ENCODE measurements at places on chromosomes 7 and 10.

- peak; percentile 65 for DNase-seq
Observed at GRCh38 chr7:34060196-34060947, 155.0 kb downstream of the BMPER start.

DNA sequence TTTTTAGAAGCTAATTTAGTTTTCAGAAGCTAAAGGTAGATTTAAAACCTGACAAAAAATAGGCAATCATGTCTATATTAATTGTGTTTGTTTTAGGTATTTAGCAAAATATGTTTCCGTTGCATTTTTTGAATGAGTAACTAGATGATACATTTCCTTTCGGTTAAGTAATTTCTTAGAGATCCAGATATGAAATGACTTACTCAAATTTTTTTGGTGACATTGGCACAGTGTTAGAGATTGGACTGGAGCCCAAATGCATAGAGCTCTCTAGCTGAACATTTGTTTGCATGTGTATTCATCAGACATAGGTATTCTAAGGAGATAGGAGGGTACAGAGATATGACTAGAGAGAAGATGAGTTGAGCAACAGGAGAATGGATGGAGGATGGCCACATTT, 1.9 kb downstream of the BUB3 start:
- peak; percentile 27 for DNase-seq

- no peak for DNase-seq
Observed at GRCh38 chr10:58063861-58064480, 203.7 kb downstream of the IPMK start.

GRCh38 chr10:109588259-109588658, 335.1 kb downstream of the XPNPEP1 start:
- no peak for DNase-seq

- no peak for DNase-seq
Observed at GRCh38 chr10:121579656-121580055, 18.6 kb downstream of the FGFR2 start.

DNA sequence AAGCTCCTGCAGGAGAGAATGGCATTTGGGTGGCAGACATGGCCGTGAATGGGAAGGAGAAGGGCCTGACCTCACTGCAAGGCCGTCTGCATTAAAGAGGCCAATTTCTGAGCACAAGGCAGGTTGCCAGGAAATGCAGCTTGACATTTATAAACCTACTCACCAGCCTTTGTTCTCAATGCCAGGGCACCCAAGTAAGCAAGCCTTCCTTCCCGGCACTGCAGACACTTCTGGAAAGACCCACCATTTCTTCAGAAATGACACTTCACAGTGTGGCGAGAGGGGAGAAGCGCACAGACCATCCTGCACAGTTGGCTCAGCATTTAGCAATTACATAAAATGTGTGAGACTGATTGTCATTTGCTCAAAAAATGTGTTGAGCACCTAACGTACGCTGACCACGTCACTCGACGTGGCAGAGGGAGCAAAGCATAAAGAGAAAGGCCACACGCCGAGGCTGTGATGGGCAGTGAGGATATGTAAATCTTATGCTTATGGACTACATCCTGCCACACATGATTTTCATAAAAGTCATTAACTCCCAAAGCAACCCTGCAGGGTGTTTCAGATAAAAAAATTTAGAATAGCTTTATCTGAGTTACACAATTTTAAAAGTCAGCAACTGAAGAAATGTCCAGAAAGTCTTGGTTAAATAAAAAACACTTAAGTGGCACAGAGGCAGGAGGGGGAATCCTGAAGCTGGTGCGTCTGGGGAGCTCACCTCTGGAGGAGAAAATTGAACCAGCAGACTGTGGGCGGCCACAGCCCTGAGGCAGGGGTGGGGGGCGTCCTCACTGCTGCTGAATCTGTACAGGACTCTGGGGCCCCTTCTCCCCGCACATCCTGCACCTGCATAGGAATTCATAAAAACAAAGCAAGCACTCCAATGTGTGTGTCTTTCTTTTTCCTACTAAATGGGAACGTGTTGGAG, 543.8 kb downstream of the PTPRN2 start:
- no peak for DNase-seq

DNA sequence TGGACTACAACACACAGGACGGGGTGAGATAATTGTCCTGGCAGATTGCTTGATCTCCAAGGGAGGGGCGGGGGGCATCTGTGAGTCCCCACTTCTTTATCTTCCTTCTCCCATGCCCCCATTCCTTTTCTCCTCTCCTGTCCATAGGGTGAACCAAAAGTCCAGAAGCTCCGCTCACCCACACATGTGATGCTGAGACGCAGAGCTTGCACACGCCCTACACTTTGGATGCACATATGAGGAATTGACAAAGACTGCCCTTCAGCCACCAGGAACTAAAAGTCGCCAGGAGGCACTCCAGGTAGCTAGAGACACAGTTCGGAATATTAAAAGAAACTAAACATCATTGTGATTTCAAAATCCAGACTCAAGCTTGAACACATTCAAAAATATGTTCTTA, 112.7 kb upstream of the FGFR2 start:
- no peak for DNase-seq

- no peak for DNase-seq
Observed at GRCh38 chr10:99708428-99709012, 23.4 kb downstream of the COX15 start.

GRCh38 chr7:114842551-114843065, 79.3 kb upstream of the MDFIC start:
- DNase-seq = no peak

All from non-pigmented ciliary epithelial cell (primary cell).